Stimulated activated naive CD4-positive, alpha-beta T cell treated with Interleukin-2 at 50 U/mL for 16 hours (primary cell): ENCODE measurements at places on chromosomes 2 and 18.

GRCh38 chr2:190235551-190236075, 84.0 kb downstream of the HIBCH start:
- no peak for DNase-seq

DNA sequence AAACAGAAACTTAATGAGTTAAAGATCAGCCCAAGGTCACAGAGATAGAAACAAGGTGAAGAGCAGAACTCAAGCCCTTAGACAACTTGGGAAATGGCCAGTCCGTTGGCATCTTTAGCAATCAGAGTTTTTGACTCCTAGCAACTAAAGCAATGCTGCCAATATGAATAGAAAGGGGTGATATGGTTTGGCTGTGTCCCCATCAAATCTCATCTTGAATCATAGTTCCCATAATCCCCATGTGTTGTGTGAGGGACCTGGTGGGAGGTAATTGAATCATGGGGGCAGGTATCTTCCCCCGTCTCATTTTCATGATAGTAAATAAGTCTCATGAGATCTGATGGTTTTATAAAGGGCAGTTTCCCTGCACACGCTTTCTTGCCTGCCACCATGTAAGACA, 170.2 kb downstream of the DDX1 start:
- DNase-seq = no peak

DNA sequence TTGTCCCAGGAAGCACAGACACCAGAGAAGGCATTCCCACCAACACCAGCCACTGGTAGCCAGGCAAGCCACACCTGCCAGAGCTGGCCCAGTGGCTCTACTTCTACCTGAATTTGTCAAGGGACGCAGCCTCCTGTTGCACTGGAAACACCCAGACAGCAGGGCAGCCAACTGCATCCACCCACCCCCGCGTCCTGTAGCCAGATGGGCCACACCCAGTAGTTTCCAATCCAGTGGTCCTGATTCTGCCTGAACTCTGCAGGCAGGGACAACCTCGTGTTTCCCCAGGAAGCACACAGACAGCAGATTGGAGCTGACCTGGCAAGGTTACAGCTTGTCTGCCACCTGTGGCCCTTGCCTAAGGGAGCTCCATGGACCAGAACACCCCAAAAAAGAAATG, 18.2 kb downstream of the PFN4 start:
- DNase-seq = no peak

DNA sequence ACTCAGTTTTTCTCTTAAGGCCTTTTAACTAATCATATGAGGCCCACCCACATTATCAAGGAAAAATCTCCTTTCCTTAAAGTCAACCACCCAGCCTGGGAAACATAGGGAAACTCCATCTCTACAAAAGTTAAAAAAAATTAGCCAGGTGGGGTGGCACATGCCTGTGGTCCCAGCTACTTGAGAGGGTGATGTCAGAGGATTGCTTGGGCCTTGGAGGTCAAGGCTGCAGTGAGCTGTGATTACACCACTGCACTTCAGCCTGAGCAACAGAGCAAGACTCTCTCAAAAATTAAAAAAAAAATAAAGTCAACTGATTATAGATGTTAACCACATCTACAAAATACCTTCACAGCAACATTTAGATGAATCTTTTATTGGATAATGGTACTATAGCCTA, 5.8 kb downstream of the DPYSL5 start:
- DNase-seq = no peak
